ENCODE measurements at places on chromosomes 16 and 17.

GRCh38 chr17:12415031-12415430, 250.7 kb upstream of the MYOCD start:
- DNase-seq: peak; percentile 2

GRCh38 chr17:63082273-63082861, 116.3 kb downstream of the TANC2 start:
- peak; percentile 43 for DNase-seq

- DNase-seq: no peak
Measured at GRCh38 chr17:42171831-42172230, 9.1 kb downstream of the KCNH4 start.

DNA sequence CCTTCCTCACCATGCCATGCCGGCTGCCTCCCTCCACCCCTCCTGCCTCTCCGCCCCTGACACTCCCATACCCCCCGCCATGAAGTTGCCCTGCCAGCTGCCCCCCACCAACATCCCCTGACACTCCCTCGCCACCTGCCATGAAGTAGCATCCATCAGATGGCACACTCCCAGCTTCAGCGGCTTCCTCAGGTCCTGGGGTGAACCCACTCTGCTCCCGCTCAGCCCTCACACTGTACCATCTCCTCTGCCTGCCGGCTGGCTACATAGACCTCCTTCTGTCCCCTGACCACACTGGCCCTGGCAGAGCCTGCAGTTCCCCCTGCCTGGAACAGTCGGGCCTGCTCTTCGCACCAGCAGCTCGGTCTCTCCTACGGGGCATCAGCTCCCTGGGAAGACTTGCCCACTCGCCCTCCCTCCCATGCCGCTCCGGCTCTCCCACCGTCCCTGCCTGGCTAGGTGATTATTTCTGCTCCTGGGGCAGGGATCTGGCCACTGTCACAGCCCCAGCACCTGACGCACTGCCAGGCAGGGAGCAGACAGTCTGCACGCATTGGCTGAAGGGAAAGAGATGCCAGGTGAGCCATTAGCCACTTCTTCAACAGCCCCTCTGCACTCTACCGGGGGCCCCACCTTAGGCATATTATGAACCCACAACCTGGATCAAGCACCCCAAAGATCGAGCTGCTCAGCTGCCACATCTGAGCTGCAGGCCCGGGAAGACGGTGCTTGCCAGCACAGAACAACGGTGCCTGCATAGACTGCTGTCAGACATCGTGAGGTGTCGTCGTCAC, 9.0 kb downstream of the CANT1 start:
- DNase-seq: no peak

- no peak for DNase-seq
Measured at GRCh38 chr17:48715496-48716399, 6.6 kb downstream of the PRAC1 start.
